ENCODE measurements at places on chromosomes 11 and 22.

DNA sequence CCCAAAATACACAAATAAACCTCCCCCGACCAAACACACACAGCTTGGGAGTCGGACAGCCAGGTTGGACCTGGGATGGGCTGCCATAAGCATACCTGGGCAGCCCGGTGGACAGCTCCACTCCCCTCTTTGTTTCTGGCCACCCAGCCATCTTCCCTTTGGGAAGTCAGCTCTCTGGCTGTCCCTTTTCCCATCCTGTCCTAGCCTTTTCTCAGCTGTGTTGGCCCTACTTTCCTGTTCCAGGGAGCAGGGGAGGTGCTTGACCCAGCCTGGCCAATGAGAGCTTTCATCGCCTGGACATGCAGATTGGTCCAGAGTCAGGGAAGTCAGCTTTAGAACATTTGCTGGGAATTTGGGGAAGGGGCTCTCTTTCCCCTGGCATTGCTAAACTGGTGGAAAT is 68.7 kb upstream of the NECTIN1 start:
- no peak for DNase-seq

- no peak for DNase-seq
Observed at GRCh38 chr11:109026891-109027489, 362.1 kb downstream of the DDX10 start.

GRCh38 chr22:20213833-20214708 is 54.0 kb downstream of the RTN4R start:
- DNase-seq: no peak

DNA sequence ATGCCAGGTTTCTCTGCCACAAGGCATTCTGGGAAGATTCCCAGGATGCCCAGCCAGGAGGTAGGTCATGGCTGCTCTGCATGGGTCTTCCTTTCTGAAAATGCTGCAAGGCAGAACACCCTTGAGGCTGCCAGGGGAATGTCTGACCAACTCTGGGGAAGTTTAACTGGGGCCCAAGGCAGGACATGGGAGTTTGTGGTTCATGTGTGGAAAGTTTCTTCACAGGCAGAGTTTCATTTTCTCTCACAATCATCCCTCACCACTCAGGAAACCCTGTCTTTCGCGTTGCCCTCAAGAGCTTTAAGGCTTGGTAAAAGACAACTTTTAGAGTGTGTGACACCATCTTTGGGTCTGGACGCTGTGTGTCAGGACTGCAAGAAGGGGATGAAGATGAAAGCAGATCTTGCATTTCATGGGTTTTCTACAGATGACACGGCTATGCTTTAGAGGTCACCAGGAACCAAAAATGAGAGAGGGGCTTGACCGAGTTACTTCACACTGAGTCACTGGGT is 133.5 kb downstream of the CD44 start:
- peak; percentile 33 for DNase-seq

GRCh38 chr11:61514050-61514917 is 5.7 kb downstream of the LRRC10B start:
- no peak for DNase-seq

DNA sequence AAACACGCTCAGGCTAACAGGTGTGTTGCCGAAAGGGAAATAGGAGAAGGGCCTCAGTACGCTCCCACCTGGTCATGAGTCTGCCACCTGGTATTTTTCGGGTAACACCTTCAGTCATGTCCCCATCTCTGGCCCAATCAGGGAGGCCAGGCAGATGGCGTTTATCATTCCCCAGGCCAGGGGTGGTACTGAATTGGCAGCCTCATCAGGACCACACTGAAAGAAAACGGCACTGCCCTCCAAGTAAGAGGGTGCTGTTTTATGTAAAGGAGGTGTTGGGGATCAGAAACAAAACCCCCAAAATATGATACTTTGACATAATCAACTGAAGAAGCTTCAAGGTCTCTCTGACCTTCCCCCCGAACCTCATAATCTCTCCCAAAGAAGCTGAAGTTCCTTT is 58.9 kb downstream of the RCN1 start:
- DNase-seq: no peak

GRCh38 chr11:47143322-47143721 is 33.4 kb downstream of the ARFGAP2 start:
- DNase-seq: no peak

- DNase-seq: no peak
Observed at GRCh38 chr11:6418557-6419008, 311 bp downstream of the APBB1 start.

DNA sequence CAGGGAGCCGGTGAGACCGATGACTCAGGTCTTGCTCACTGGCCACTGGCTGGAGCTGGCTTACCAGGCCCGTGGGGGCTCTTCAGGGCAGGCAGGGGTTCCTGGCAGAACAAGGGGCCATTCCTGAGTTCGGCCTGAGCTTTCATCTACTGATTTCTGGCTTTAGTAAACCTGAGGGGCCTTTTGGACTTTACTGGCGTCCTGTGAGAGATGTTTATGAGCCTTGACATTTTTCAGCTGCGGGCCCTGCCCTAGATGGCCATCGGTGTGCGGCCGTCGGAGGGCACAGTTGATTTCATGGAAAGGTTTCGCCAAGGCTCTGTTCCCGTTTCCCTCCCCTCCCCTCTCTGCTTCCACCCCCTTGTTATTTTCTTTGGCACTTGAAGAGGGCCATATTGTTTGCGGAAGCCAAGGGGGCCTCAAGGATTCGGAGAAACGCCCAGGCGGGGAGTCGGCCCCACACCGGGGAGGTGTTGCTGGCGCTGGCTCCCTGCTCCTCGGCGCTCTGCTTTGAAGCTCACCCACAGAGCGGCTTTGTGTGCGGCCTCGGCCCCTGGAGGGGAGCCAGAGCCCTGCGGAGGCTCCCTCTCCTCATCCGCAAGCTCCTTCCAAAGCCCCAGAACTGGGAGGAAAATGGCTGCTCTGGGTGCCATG is 17.7 kb downstream of the ELF5 start:
- no peak for DNase-seq

GRCh38 chr11:130467116-130467900 is 18.9 kb downstream of the ADAMTS15 start:
- no peak for DNase-seq

GRCh38 chr11:28919194-28919593 is 811.0 kb downstream of the METTL15 start:
- no peak for DNase-seq

DNA sequence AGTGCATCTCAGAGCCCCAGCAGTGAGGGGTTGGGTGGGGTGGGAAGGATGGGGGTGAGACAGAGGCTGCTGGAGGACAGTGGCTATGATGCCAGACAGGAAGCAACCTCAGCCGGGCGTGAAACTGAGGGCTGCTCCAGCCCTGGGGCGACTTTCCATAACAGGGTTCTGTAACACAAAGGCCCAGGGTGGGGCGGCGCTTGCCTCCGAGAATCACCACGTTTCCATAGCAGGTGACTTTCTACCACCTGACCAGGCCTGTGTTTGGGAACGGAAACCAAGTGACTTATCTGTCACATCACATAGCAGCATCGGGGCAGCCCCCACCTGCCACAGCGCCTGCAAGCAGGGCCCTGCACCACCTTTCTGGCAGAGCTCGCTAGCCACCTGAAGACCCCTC is 85.8 kb downstream of the TRMU start:
- DNase-seq: peak; percentile 39

- no peak for DNase-seq
Observed at GRCh38 chr11:34926831-34927132, 10.4 kb downstream of the PDHX start.

GRCh38 chr11:72519220-72519881 is 85.0 kb upstream of the CLPB start:
- DNase-seq: no peak

DNA sequence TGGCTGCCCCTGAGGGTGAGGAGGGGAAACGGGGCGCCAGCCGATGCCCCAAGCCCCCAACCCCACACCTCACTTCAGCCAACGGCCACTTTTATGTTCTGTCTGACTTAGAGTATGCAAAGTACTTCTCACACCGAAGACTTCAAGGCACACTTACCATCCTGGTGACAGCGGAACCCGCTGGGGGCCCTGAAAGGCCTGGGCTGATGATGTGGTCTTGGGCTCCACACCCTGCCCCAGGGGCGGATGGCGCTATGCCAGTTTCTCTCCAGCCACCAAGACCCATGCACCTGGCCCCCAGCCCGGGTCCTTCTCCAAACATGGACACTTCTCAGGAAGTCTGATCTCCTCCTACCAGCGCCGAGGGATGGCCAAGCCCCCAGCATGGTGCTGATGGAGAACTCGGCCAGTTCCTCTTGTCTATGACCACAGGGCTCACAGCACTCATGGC is 175.4 kb downstream of the CTTN start:
- DNase-seq: peak; percentile 2

DNA sequence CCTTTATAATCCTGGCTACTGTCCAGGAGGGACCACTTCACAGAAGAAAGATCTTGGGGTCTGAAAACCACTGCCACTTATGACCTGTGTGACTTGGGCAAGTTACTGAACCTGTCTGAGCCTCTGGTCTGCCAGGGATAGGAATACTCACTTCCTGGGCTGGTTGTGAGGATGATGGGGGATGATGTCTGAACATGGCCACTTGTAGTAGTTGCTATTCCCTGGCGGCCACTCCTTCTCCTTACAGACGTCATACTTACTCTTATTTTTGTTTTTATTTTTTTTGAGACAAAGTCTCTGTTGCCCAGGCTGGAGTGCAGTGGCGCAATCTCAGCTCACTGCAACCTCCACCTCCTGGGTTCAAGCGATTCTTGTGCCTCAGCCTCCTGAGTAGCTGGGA is 26.1 kb downstream of the CD82 start:
- DNase-seq: no peak

DNA sequence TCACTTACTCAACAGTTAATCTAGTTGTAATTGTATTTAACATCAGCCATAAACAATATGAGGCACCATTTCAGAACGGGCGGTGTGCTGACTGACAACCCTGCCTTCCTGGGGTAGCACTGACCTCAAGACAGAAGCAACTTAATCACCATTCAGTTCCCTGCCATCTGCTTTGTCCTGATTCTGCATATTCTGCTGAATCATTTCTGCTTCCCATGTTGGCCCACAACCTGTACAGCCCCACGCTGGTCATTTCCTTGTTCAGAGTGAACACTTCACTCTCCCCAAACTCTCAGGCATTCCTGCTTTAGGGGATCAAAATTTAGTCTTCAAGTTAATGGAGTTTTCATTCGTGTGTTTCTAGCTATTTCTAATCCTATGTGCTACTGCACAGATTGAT is 132.3 kb upstream of the ZBED5 start:
- DNase-seq: no peak

- no peak for DNase-seq
Observed at GRCh38 chr22:19728271-19728670, 4.9 kb downstream of the GP1BB start.

DNA sequence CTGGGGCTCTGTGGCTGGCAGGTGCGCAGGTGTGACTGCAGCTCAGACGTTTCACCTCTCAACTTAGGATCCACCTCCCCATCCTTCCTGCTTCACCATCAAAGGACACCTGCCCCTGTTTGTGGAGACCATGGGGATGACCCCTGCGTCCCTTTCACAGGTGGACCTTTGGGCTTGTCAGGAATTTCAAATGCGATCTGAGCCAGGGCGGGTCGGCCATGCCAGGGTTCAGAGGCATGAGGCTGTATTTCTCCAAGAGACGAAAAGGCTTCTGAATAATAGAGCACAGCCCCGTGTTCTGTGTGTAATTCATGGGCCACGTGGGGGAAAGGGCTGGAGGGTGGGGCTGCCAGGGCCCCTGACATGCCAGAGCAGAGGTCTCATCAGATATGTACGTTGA is 668.0 kb downstream of the BRD1 start:
- no peak for DNase-seq

DNA sequence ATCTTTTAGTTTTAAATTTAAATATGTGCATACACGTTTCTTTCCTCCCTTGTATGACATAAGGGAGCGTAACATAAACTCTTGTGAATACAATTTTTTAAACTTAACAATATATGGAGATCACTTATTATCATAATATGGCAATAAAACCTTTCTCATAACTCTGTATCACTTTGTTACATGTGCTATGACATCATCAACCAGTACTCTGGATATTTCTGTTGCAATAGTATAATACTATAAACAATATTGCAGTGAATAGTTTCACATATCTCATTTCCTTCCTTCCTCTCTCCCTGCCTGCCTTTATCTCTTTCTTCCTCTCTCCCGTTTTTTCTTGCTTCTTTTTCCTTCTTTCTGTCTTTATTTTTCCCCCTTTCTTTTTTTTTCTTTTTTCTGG is 1278.0 kb upstream of the CNTN5 start:
- no peak for DNase-seq

- no peak for DNase-seq
Observed at GRCh38 chr11:846496-847098, 3.9 kb downstream of the TSPAN4 start.

GRCh38 chr22:44878483-44879300 is 126.3 kb downstream of the ARHGAP8 start:
- DNase-seq: no peak

DNA sequence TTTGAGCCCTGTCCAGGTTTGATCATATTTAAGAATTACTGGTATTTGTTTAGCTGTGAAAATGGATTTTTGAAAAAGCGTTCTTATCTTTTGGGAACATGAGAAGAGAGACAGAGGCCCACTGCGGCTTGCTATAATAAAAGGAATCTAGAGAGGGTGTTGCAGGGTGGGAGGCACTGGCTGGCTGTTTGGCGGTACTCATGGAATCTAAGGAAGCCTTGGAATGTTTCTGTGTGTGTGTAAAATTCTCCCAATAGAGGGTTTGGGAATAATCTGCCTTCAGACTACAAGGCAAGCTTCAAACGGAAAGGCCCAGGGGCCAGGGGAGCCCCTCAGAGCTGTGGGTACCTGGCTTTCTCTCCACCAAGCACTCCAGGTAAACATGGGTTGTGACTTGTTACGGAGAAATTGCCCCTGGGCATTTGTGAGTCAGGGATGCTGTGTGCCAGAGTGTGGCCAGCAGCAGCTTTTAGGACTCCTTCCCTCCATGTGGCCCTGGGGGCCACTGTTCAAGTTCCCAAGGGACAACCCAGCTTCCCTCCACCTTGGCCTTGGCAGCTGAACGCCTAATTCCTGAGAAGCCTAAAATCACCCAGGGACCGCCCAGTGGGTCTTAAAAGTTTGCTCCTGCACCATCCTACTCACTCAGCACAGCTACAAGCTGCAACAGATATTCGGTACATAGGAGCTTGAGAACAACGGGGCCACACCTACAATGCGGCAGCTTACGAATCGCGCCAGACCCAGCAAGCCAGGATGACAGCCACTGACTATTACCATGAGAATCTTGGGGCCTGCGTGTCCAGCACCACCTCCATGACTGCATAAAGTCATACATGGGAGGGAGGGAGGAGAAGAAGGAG is 14.1 kb upstream of the SYT8 start:
- DNase-seq: no peak

- DNase-seq: no peak
Observed at GRCh38 chr11:32318071-32319055, 117.0 kb downstream of the WT1 start.

GRCh38 chr22:35343664-35344550 is 37.0 kb upstream of the HMOX1 start:
- no peak for DNase-seq

Data from activated gamma-delta T cell treated with Interleukin-2 at 50 U/mL for 16 hours (primary cell).